Breast epithelium (tissue), 4 donors: ENCODE measurements at places on chromosomes 13 and 19. TPM values are rescaled to one million over a fixed set of nuclear protein-coding genes. Genes with fewer than 3 reads are reported as not detected.

DNA sequence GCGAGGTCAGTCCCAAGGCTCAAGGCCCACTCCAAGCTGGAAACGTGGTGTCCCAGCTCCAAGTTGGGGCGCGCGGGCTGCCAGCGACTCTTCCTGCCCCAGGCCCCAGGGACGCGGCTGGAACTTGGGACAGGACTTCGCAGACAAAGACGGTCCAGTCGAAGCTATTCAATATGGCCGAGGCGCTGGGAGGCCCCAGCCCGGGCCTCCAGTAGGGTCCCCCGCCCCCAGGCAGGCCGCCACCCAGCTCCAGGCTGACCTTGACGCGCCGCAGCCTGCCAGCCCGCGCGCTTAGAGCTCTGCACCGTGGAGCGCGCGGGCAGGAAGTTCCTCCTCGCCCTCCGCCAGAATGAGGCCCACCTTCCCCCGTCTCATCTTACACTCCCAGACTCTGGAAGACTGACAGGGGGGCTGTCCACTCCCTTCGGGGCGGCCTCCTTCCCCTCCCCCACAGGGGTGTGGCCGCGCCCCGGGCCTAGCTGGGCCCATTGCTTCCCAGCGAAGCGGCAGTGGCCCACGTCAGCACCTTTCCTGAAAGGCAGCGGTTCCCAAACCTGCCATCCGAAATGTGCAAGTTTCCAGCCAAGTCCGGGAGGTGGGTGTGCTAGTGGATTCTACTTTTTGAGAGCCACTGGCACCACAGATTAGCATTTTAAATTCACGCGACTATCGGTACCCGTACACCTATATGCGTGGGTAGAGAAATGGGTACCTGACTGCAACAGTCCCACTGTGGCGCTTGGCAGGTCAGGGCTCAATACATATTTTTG lies at the start of gene CCDC8:
Gene CCDC8, minus strand, starts transcription at position 303 of the 770 bp plus-strand sequence. CDS start 754 bp downstream, outside the sequence.
- peak; percentile 73 for DNase-seq

Gene PRMT1
- total RNA-seq: 227 TPM

DNA sequence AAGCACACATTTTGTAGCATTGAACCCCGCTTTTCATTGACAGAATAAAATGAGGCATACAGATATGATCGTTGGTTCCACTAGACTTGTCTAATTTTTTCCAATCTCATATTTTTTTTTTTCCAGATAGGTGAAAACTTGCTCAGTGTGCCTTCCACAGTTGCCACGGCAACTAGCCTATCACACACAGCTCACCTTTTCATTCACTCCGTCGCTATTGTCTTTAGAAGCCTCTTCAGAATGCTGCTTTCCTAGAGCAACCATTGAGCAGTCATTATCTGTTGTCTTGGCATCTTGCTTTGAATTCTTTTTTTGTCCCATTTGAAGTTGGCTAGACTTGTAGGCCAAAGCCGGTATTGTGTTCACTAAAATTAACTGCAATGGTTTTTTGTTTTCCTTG lies 37.7 kb upstream of the ESD start:
- no peak for DNase-seq

Gene FXYD7
- not detected for total RNA-seq

DNA sequence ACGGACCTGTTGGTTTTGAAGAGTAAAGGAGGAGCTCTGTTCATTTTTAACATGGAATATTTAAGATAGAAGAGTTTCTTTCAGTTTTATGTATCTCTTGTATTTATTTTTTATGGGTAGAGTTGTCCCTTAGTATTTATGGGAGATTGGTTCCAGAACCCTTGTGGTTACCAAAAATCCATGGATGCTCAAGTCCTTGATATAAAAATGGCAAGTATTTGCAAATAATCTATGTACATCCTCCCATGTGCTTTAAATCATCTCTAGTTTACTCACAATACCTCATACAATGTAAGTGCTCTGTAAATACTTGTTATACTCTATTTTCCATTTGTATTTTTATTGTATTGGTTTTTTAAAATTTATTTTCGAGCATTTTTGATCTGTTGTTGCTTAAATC lies 63.1 kb downstream of the TM9SF2 start:
- no peak for DNase-seq
